ENCODE measurements at places on chromosomes 2 and 18.

- DNase-seq, result no peak
Measured at GRCh38 chr2:207035875-207036274, 96.6 kb downstream of the CPO start.

- DNase-seq, result no peak
Measured at GRCh38 chr18:24534271-24534670, 73.8 kb downstream of the HRH4 start.

DNA sequence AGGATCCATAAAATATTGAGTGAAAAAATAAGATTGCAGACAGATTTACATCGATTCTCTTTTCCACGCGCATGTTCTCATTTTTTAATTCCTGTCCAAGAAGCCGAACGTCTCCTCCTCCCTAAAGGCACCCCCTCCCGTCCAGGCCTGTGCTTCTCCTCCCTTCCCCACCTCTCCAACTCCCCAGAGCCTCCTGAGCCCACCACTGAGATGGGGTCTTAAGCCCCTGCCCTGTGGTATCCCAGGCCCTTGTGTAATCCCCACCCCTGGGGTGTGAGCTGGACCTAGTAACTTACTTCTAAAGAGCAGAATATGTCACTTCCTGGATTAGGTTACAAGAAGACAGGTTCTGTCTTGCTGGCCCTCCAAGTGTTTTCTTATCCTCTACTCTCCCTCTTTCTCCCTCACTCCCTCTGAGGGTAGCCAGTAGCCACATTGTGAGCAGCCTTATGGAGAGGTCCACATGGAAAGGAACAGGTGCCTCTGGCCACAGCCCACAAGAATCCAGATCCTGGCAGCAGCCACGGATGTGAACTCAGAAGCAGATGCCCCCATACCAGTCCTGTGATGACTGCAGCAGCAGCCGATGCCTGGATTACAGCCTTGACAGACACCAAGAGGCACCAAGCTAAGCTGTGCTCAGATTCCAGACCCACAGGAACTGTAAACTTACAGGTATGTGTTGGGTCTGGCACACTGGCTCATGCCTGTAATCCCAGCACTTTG lies 39.6 kb upstream of the OTOS start:
- DNase-seq, result no peak

DNA sequence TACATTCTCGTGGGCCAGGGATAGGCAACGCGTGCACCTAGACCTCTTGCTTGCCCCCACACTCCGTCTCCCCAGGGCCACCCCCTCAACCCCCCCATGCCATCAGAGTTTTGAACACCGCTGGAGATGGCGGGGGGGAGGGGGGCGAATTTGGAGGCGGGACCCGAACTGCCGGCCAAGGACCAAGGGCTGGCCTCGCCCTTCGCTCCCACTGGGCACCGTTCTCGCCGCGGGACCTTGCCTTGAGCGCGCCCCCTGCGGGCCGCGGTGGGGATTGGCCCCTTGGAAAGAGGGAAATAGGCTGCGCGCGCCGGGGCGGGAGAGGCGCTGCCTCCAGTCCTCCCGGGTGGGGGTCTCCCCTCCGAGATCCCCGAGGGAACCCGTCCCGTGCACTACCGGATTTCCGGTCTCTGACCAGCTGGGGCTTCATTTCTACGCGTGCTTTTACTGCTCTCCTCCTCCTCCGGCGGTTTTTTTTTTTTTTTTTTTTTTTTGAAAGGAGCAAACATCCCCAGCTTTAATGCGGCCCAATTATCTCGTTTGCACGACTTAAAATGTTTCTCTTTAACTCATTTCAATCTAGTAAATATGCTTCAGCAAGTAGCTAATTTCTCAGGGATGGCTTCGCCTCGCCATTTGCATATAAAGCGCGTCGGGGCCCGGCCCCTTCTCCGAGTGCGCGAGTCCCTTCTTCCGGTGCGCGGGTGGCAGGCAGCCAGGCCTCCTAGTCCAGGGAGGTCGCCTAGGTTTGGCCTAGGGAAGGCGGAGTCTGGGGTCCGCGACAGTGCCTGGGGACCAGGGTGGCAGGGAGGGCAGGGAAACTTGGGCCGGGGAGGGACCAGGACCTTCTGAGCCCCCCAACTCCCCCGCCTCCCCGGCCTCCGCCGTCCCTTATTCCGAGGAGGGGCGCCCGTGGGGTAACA lies 10.0 kb upstream of the GBX2 start:
- DNase-seq, result peak; percentile 9

- no peak for DNase-seq
Measured at GRCh38 chr18:78798402-78799175, 181.0 kb upstream of the SALL3 start.

Data from inflammatory macrophage treated with lipopolysaccharide for 4 hours (primary cell).